ENCODE measurements at places on chromosomes 12 and 14.

DNA sequence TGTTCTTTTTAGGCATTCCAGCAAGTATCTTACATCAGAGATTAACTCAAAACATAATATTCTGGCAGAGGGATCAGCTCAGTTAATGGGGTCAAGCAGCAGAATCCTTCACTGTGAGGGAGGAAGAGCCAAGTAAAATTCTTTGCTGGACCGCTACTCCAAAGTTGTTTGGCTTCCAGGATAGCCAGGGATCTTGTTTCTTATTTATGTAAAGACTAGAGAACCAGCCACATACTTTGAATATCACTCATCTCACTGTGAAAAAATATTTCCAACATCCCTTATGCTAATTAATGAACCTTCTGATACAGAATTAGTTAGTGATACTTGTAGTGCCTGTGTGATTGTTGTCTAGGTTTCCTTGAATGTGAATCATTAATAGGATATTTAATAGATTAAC lies 94.2 kb downstream of the PLEKHA5 start:
- no peak for DNase-seq

DNA sequence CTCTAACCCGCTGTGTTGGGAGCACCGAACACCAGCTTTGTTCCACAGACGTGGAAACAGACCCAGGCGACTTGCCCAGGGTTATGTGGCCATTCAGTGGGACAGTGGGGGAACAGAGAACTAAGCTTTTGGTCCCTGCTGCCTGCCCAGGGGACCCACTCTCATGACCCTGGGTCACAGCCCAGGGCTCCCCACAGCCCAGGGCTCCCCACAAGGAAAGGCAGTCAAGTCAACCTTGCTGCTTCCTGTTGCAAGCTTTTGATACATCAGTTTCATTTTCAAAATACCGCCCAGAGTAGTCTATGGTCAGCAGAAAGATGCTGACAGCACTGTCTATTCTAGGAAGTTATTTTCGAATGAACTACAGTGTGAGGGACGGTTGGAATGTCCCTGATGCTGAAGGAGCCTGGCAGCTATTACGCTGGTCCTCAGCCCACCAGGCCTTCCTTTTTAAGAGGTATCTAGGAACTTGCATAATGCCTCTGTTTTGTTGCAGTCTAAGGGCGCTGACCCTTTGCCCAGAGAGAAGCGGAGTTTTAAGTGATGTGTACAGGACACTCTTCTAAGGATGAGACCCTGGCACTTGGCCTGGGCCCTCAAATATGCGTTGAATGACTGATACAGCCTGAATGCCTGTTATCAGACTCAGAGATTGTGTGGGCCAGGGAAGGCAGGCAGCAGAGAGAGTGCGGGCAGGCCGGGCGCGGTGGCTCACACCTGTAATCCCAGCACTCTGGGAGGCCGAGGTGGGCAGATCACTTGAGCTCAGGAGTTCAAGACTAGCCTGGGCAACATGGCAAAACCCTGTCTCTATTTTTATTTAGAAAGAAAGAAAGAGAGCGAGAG lies 12.6 kb upstream of the TTC7B start:
- DNase-seq = no peak

- DNase-seq = no peak
These were observed 1.1 kb downstream of the CNIH1 start for GRCh38 chr14:54440037-54440436.

- no peak for DNase-seq
These were observed 62.9 kb downstream of the TRAFD1 start for GRCh38 chr12:112188130-112188830.

DNA sequence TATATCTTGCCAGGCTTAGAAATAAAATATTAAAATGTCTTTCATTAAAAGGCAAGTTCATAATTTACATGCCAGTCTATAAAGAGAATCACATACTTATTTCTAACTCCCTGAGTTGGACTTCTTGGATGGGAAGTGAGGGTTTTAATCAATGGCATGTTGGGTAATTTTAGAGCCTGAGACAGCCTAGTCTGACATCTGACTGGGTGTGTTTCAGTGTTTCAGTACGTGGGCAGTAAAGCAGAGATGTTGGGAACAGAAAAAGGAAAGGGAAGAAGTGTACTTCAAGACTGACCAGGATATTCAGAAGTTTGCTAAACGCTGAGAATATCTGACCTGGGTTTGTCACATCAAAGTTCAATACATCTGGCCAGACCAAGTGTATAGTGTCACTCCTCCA lies 171.8 kb downstream of the BTG1 start:
- no peak for DNase-seq

DNA sequence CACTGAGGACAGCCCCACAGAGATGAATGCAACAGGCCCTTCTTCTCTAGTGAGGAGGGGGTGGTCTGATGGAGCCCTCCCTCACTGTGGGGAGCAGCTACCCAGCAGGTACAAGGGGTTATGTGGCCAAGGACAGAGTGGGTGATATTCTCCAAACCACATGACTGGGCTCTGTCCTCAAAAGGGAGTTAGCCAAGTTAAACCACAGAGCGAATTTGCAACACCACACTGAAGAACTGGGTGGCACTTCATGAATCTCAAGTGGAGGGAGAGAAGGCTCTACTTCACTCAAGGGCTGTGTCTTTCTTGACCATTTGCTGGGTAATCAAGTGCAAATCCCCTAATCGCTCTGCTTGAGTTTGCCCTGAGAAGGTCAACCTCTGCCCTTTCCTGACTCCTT lies 12.5 kb downstream of the GPR68 start:
- DNase-seq = no peak

DNA sequence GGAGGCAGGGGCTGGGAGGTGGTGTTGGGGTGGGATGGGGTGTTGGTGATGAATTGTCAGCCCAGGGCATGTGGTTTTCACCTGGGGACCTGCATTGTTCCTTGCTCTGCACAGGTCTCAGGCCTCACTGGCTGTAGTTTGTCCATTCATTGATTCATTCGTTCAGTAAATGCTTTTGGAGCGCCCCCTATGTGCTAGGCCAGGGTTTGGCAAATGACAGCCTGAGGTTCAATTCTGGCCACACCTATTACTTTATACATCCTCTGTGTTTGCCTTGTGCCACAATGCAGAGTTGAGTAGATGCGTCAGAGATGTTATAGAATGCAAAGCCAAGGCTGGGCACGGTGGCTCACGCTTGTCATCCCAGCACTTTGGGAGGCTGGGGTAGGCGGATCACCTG lies 4.7 kb downstream of the ADCK1 start:
- no peak for DNase-seq

- DNase-seq = no peak
These were observed 36.8 kb downstream of the PPTC7 start for GRCh38 chr12:110546339-110546738.

DNA sequence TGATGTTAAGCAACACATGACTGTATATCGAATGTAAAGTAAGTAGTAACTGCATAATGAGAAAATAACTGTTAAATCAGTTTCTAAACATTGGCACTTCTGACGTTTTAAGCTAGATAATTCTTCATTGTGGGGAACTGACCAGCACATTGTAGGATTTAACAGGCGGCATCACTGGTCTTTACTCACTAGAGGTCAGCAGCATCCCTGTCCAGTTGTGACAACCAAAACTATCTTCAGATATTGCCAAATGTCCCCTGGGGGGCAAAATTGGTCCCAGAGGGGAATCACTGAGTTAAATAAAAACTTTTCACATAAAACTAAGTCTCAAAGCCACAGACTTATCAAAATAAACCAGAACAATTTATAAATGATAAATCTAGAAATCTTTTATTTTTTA lies 65.3 kb downstream of the BLTP3B start:
- DNase-seq = peak; percentile 21

DNA sequence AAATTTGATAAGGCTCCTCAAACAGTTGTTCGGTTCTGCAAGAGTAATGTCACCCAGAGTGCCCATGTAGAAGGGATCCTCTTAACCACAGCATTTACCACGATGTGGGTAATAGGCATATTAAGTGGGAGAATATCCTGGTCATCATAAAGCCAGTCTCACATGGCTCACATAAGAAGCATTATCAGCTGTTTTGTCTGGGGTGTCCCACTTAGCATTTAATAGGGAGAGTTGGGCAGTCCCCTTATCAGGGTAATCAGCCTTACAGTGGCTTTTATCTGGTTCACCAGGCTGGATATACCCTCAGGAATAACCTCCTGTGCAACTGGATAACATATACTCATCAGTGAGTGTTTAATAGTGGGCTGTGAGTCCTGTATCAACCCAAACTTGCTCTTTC lies 12.9 kb upstream of the TMEM263 start:
- DNase-seq = no peak

- no peak for DNase-seq
These were observed 113.0 kb downstream of the RALGAPA1 start for GRCh38 chr14:35696119-35696518.

DNA sequence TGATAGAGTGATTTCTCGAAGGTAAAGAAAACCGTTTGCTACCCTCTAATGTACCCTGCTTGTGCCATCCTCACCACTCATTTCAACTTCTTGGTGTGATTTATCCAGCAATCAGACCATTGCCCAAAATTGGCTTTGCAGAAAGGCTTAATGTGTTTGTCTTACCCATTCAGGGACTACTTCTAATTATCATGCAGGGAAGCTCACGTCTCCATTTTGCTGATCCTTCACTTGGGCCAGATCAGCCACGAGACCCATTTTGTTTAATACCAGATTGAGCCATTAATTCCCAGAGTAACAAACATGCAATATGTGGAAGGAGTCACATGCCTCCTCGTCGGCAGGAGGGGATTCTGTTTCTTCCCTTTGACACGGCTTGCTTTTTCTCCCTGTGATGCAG lies 51.1 kb upstream of the CRY1 start:
- DNase-seq = no peak

- DNase-seq = no peak
These were observed 14.9 kb downstream of the DCAF5 start for GRCh38 chr14:69137843-69138535.

GRCh38 chr12:2640709-2641108 lies 154.1 kb upstream of the FKBP4 start:
- no peak for DNase-seq

DNA sequence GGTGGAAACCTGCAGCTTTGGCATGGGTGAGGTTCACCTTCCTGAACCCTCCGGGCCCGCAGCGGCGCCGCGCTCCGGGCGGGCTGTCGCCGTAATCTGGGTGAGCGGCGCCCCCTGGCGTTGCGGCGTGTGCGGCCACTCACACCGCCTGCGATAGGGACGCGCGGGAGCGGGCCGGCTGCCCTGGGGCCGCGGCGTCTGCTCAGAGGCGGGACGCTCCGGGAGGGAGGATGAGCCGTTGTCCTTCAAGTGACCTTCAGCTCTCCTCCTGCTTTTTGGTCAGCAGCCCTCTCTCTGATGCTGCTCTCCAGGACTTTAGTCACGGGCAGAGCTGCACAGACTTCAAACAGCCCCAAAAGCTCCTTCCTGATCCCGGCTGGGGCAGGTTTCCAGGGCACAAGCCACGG lies 211.7 kb upstream of the FKBP4 start:
- DNase-seq = peak; percentile 55

DNA sequence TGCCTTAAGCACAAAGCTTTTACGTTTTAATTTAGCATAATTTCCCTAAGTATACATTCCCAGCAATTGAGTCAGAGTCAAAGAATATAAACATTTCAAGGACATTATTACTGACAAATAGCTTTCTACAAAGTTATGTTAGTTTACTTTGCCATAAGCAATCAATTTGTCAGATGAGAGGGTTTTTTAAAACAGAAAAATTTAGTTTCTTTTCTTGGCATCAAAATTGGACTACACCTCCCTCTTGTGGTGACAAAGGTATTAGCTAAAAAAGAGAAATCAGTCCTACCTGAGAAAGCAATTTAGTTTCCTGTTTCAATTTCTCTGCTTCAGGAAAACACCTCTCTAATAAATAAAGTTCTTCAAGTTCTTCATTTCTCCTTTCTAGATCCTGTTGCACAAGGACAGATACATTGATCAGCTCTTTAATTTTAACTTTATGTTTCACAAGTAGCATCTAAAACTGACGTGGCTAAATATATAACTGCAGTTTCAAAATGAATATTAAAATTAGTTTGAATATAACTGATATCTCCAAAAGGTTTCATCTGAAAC lies 39.9 kb downstream of the DNAI7 start:
- no peak for DNase-seq

DNA sequence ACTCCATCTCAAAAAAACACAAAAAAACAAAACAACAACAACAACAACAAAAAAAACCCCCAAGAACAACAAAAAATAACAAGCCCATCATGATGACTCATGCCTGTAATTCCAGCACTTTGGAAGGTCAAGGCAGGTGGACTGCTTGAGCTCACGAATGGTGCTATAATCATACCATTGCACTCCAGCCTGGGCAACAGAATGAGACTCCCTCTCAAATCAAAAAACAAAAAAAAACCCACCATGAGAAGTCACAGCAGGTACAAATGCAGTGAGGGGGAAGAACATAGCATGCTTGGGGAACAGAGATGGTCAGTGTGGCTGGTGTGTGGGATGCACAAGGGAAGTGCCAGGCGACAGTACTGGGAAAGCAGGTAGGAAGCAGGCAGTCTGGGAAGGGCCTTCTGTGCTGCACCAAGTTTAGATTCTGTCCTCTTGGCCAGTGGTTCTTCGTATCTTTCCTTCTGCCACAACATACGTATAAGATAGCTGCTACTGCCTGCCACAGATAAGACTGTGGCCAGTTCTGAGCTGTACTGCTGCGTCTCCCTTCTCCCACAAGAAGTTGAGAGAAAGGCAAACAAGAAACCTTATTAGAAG lies 28.0 kb downstream of the ATG14 start:
- DNase-seq = no peak

GRCh38 chr12:90305379-90305778 lies 596.7 kb upstream of the ATP2B1 start:
- no peak for DNase-seq

DNA sequence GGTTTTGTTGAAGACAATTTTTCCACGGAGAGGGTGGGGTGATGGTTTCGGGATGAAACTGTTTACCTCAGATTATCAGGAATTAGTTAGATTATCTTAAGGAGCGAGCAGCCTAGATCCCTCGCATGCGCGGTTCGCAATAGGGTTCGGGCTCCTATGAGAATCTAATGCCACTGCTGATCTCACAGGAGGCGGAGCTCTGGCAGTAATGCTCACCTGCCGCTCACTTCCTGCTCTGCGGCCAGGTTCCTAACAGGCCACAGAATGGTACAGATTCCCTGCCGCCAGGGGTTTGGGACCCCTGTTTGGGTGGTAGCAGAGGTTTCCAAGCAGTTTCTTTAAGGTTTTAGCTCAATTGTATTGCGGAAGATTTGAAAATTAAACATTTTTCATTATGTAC lies 439.8 kb upstream of the OR4E1 start:
- DNase-seq = no peak

DNA sequence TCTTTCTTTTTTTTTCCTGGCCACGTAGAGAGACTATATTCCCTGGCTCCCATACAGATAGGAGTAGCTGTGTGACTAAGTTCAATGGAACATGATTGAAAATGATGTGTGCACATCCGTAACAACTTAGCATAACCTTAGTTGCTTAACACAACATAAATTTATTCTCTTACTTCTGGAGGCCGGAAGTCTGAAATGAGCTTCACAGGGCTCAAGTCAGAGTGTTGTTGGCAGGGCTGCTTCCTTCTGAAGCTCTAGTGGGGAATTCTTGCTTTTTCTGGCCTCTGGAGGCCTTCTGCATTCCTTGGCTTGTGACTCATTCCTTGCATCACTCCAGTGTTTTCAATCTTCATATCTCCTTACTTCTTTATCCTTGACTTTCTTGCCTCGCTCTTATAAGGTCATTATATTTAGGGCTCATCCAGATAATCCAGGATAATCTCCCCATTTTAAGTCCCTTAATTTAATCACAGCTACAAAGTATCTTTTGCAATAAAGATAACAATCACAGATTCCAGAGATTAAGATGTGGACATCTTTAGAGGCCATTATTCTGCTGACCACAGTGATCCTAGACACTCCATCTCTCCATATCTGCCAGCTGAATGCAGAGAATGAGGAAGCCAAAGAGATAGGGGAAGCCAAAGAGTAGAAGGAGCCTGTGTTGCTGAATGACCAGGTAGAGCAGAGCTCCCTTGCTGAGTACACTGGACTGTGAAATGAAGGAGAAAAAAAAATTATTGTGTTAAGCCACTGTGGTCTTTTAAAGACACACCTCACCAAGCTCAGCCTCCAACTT lies 21.0 kb upstream of the SNX6 start:
- DNase-seq = no peak

All from COR-L47 (cell line).